ENCODE measurements at places on chromosomes 11 and 22. TPM values are rescaled to one million over a fixed set of nuclear protein-coding genes. Genes with fewer than 3 reads are reported as not detected.

Gene LMNTD2
- 1.7 TPM for total RNA-seq

Gene BTBD18
- not detected for total RNA-seq

DNA sequence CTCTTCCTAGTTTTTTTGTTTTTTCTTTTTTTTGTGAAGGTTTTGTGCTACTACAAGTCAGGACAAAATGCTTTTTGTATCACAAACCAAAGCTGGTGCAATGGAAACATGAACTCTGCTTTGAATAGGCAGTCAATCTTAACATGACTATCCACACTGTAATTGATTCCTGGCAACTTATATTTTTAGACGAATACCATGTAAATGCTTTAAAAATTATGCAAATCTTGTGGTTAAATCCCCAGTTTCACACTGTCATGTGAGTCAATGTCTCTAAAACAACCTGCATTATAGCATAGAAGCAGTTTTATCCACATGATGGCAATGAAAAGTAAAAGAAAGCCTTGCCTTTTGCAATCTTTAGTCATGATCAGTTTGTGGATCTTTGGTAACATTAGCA is 8.9 kb downstream of the TRPC6 start:
- DNase-seq = no peak
- H3K27ac ChIP-seq = no peak overlapping the region
- H3K4me3 ChIP-seq = no peak overlapping the region
- no peaks in the 10 kb centered on the region for H3K36me3 ChIP-seq

DNA sequence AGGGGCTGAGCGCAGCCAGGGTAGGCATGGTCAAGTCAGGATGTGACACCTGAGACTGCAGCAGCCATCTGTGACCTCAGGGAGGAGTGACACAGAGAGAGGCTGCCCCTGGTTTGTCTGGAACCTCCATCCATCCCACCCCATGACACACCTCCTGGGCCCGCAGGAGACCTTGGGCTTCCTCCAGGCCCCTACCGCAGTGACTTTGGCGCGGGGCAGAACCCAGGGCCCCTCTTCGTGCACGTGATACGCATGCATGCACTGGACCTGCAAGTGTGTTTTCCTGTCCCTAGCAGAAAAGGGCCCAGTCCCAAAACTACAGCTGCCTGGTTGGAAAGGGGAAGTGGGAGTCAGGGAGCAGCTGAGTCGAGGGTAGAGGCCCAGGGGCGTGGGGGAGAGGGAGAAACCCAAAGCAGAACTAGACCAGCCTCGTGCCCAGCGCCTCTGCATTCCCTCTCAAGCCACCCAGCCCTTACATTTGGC is 7.9 kb upstream of the CYTH4 start:
- peaks cover 10% of the 10 kb centered on the region for H3K27me3 ChIP-seq
- H3K4me3 ChIP-seq = no peak overlapping the region
- H3K36me3 ChIP-seq = no peaks in the 10 kb centered on the region
- no peak for DNase-seq
- H3K4me1 ChIP-seq = no peaks in the 10 kb centered on the region
